ENCODE measurements at places on chromosomes 3 and 15.

DNA sequence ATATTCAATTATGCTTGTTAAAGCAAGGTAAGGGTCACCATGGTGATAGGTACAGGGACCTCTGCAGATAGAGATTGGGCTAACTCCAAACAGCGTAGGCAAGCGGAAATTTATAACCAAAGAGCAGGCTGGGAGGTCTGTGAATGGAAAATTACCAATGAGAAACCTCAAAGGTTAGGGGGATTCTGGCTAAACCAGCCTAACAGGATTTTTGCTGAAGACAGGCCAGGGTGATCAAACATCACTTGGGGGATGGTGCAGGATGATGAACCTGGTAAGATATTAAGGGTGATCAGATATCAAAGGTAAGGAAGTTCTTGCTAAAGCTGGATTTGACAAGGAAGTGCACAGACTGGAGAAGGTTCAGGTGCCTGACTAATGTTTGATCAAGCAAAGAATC is 35.3 kb upstream of the SNRPN start:
- no peak for DNase-seq

- no peak for DNase-seq
These were observed 92.4 kb downstream of the GHSR start for GRCh38 chr3:172355836-172356235.

DNA sequence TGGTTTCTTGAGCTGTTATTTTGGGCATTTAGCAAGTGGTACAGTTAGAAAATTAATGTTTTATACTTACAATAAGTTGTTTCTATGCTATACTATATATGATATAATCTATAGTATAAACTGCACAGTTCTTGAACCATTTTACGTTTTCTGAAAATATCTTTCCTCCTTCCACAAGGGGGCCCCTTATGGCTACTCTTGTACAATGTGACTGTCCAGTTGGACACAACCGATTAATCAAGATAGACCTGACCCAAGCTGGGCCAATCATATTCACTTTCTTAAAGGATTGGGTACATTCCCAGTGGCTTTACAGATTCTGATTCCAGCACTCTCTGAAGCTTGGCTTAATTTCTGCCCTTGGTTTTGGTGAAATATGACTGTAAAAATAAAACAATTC is 953.4 kb downstream of the AGBL1 start:
- no peak for DNase-seq

- DNase-seq: no peak
These were observed 47.8 kb upstream of the NEO1 start for GRCh38 chr15:73004462-73004861.

- DNase-seq: no peak
These were observed 21.4 kb upstream of the ZBED2 start for GRCh38 chr3:111616417-111617105.

DNA sequence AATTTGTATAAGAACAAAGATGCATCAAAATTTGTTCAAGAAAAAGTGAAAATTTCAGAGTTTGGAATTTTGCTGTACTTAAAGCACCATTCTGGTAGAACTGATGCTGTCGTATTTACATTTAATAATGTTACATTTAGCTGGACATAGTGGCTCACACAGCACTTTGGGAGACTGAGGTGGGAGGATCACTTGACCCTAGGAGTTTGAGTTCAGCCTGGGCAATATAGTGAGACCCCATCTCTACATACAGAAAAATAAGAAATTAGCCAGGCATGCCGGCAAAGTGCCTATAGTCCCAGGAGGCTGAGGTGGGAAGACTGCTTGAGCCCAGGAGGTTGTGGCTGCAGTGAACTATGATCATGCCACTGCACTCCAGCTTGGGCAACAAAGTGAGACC is 51.5 kb upstream of the SKIL start:
- no peak for DNase-seq

DNA sequence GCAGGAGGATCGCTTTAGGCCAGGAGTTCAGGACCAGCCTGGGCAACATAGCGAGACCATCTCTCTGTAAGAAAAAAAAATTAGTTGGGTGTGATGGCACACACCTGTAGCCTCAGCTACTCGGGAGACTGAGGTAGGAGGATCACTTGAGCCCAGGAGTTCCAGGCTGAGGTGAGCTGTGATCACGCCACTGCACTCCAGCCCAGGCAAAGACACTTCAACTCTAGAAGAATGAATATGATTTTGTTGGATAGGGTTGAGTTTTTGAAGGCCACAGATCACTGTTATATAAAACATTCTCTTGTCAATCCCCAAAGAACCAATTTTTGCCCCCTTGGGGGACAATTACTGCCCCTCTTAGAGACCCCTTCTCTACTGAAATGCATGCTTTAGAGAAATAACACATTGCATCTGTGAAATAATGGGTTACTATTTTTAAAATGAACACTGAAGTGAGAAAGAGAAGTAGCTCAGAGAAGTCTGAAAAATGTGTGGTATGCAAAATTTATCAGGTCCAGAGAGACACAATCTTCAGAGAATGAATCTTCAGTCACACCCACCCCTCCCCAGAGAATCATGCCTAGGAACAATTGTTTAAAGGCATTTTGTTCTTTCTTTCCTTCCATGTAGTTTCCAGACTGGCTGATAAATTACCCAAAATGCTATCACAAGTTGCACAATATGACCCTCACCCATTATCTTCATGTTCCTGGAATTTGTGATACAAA is 42.7 kb downstream of the METTL6 start:
- DNase-seq: no peak

DNA sequence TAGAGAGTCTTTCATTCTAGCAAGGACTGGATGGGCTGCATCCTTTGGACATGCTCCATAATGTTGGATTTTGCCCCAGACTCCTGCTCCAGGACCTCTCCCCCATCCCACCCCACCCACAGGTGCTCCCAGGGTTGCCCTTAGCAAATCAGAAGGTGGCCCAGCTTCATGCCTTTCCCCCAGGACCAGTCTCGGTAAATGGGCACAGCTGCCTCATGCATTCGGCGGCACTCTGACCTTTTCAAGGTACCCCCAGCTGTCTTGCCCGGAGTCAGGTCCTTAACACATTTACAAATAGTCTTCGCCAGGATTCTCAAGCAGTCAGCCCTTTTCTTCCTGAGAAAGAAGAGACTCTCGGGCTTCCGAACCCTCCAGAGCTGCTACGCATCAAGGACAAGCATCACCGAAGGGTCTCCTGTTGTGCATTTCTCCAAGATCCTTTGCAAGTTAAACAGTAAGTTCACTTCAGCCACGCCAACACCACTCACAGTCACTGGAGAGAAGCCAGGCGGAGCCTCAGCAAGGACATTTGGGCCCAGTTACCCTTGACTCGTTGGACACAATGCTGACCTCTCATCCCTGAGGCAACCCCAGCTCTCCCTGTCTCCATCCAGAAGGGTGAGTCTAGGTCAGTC is 287.8 kb downstream of the FAM43A start:
- no peak for DNase-seq
